ENCODE measurements at places on chromosomes 5 and 9.

DNA sequence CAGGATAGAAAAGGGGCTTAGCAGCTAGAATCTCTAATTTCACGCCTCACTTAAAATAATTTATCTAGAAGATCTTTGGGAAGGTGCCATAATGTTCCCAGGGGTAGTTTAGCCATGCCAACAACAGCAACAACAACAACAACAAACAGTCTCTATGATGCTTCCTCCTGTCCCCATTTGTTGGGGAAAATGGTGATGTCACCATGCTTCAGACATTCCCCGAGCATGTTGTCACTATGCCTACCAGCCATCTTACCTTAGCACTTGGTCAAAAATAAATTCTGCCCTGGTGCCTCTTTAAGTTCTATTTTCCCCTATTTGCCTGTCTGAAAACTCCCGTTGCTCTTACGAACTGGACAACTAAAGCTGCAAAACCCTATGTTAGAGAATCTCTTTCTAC is 76.6 kb downstream of the KCNN2 start:
- DNase-seq: no peak

- no peak for DNase-seq
These were observed 593 bp upstream of the NAA35 start for GRCh38 chr9:85940275-85940831.

- DNase-seq: no peak
These were observed 267.7 kb downstream of the GADD45G start for GRCh38 chr9:89872426-89872912.

GRCh38 chr5:134051305-134051704 is 46.5 kb upstream of the VDAC1 start:
- DNase-seq: no peak

DNA sequence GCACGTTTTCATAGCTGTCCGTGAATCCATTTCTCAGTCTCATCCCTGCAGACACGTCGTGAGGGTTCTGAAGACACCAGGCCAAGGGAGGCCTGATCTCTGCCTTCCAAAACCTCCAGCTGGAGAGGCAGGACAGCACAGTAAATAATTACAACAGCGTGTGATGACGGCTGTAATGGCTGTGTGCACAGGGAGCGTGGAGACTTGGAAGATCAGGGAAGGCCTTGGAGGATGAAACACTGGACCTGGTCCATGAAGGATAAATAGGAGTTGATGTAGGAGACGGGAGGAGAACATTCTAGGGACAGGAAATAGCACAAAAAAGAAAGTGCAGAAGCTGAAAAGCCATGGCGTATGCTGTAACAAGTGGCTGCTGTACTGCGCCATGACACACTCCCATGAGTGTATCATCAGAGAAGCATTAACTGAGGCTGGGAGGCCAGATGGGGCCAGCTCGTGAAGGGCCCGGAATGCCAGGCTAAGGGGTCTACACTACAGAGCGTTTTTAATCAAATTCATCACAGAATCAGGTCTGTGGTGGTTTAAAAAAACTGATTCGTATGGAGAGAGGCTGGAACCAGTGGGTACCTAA is 97.2 kb downstream of the CRB2 start:
- no peak for DNase-seq

DNA sequence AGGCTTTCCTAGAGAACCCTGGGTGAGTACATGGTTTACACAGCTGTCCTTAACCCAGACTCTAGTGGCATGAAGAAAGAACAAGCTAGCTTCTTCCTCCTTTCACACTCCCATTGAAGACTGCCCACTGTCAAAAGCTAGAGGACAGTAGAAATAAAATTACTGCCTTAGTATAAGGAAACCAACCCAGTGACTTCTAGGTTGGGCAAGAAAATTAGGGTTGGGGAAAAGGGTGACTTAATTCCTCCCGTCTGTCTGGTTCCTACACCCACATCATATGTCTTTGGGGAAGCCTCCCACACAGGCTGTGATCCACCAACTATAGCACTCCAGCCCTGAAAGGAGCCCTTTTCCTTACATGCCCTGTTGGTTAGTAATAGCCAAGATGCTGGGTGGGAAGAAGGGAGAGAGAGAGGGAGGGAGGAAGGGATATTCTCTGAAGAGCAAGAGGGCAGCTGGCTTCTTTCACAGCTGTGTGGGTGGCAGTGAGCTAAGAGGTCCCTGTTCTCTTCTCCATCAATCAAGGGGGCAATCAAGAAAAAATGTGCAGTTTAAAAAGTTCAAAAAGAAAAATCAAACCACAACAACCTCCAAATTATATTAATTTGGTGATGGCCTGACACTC is 21.7 kb downstream of the HBEGF start:
- peak; percentile 65 for DNase-seq

DNA sequence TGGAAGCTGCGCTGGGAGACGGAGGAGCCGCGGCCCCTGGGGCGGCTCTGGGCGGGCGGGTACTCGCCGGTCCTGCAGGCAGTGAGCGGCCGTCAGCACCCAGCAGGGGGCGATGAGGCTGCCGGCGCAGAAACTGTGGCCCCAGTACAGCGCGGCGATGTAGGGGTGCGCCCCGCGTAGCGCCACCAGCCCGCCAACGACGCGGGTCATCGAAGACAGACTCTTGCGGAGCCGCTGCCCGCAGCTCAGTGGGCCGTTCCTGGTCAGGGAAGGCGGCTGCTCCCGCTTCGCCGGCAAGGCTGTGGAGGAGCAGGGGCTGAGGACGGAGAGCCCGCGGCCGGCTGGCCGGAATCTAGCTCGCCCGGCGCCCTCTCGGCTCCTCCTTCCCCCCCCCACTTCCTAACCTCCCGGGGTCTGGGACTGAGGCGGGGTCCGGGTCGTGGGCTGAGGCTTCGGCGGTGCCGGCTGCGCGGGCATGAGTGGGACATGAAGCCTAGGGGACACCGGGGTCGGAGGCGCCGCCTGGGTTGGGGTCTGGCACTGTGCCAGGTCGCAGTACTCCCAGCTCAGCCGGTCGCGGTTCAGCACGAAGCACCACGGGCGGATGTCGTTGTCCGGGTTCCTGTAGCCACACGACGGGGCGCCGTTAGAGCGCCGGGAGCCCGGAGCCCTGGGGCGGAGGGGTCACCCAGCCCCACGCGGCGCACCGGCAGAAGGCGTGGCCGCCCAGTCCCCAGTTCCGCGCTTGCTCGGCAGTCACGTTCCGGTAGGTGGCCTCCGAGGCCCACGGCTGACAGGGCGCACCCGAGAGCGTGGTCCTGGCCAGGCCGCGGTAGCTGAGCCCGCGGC is 3.6 kb upstream of the PFN3 start:
- peak; percentile 75 for DNase-seq

DNA sequence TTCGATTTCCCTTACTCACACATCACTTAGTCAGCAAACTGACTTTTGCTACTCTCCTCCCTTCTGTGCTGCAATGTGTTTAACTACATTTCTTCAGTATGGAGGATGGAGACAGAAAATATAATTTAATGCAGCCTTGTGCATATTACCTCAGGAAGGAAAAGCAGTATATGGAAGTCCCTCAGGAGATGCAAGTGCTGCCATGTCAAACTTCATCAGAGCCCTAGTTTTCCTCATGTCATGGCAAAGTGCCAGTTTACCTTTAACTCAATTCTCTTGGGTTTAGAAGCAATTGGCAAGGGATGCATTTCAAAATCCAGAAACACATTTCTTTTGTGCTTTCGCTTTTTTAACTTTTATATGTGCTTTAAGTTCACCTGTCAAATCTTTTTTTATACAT is 365.4 kb downstream of the ISL1 start:
- DNase-seq: no peak

GRCh38 chr5:178765753-178766300 is 35.4 kb upstream of the ZNF354A start:
- no peak for DNase-seq

- peak; percentile 15 for DNase-seq
These were observed 292.7 kb upstream of the RASA1 start for GRCh38 chr5:86974955-86975354.

- no peak for DNase-seq
These were observed 53.7 kb upstream of the IRX4 start for GRCh38 chr5:1936413-1936812.

- DNase-seq: no peak
These were observed 74.1 kb downstream of the PHF2 start for GRCh38 chr9:93650448-93650847.

Data from fibroblast of the aortic adventitia (primary cell).